Aorta (tissue), 5 donors: ENCODE measurements at places on chromosomes 7 and 10.
A peak's percentile ranks its signal among the peaks of the same experiment; 100 is the strongest.

DNA sequence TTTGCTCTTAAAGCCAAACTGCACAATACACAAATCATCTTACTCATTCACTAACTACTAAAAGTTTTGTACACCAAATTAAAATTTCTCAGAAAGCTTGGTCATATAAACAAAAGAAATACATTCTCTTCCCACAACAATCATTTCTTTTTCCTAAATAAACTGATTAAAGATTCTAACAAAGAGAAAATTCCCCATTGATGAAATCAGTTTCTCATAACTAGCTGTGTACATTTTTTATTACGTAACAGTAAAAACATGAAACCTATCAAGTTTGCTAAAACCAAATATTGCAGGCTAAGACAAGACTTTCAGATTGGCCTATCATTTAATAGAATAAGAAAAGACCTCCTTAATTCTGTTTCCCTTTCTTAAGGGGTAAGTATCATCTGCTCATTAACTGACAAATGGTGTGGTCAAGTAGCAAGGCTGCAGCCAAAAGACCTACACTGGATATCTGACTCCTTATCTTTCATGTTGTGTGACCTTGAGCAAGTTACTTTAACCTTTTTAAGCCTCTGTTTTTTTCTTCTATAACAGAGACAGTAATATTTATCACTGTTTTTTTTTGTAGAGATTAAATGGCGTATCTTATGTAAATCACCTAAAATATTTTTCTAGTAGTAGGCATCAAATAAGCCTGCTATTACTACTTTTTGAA, 22.4 kb downstream of the NAMPT start:
- DNase-seq, result no peak

DNA sequence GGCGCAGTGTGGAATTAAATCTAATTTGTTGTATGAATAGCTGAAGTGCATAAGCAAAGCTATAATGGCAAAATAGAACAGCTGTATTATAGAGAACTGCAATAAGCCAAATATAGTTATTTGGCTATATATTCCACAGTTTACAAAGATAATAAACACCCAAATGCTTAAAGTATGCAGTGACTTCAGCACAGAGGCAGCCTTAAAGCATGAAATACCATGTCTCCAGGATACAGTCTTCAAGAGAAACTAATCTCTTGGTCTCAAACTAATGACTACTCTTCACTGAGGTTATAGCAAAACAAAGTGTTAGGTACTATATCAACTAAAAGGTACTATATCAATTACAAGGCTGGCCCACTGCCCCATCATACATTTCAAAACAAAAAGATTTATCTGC, 48.0 kb downstream of the NT5C2 start:
- DNase-seq, result no peak

DNA sequence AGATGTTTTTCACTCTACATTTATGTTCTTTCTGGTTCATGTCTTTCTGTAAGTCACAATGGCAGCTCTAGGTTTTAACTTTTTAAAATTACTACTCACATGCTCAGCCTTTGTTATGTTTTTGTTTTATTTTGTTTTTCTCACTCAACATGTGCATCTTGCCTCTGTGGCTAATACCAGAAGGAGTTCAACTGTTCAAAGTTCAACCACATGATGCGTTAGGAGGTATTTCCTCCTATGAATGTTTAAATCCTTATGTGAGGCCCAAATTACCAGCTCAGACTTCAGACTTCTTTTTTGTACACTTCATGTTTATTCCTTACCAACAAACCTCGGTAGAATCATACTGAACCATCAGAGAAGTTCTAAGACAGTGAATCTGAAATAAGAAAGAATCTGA, 151.6 kb downstream of the MALRD1 start:
- DNase-seq, result no peak

DNA sequence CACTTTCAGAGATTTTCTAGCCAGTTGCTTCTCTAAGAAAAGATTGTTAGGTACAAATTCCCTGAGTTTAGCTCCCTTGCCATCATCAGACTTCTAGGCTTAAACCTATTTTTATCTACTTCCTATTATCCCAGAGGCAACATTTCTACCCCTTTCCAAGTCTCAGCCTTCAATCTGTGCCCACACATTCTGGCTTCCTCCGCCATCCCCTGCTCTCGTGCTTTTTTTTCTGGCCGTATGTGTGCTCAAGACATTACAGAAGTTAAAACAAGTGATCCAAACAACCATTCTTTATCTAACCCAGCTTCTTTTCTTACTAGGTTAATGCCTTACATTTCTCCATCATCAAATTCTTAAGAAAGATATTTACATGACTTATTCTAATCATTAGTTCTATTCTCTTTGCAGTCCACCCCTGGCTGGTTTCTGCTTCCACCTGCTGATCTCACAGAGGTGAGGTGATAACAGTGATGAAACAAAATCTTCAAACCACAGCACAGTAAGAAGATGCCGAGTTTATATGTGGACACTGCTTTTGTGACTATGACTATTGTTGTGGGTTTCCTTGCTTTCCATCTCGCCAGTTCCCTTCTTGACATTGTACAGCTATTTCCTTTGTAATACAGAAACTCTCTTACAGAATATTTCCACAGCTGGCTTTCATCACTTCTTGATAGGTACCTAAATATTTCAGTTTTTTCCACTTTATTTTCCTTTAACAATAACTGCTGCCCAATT, 18.3 kb upstream of the CDK6 start:
- no peak for DNase-seq

- DNase-seq, result no peak
These were observed 145.1 kb upstream of the MKLN1 start for GRCh38 chr7:131182446-131183058.

GRCh38 chr10:44071479-44071878, 313.4 kb downstream of the CXCL12 start:
- no peak for DNase-seq

DNA sequence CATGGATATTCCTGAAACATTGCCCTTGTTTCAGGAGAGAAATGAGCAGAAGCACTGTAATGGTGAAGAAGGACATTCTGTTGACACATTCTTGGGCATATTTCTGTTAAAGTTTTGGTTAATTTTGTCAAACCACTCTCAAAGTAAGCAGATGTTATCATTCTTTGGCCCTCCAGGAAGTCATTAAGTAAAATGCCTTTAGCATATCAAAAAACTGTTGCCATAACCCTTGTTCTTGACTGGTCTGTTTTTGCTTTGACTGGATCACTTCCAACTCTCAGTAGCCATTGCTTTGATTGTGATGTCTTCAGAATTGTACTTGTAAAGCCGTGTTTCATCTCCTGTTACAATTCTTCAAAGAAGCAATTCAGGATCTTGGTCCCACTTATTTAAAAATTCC, 404.3 kb upstream of the LRRTM3 start:
- no peak for DNase-seq

DNA sequence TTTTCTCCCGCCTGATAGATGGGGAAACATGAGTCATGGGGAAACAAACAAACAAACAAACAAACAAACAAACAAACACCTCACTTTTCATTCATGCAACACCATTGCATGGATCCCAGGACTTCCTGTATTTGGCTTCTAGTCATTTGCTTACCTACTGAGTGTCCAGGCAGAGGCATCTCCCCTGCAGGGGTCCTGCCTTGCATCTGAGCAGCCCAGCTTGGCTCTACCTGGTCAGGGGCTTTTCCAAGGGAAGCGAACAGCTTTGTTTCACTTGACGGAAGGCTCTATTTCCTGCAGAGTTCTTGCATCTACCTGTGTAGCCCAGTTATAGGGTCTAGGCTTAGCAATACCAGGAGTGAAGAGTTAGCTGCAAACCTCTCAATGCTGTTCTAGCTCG, 374.2 kb downstream of the GATA3 start:
- no peak for DNase-seq

DNA sequence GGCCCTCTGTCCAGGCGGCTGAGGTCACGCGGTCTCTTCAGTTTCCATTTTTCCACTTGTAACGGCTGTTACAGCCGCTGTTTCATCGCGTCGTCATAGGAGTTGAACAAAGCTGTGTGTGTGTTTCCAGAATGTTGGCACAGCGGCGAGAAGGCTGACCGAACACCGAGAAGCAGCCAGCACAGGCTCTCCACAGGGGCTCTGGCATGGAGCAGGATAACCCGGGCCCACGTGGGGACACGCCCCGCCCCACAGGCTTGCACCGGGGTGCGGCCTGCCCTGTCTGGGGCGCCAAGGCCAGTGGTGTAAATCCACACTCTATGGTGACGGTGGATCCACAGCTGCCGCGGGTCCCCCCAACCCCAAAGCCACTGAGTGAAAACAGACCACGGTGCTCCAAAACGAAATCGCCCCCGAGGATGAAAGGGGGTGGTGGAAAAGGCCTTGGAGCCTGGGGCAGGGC, 448.2 kb downstream of the DNAJB6 start:
- no peak for DNase-seq

GRCh38 chr7:132750096-132750495, 173.8 kb upstream of the PLXNA4 start:
- DNase-seq, result no peak

GRCh38 chr10:124736491-124737136, 7.6 kb downstream of the FAM53B start:
- peak; percentile 88 for DNase-seq

GRCh38 chr10:77602913-77603533, 34.6 kb downstream of the KCNMA1 start:
- DNase-seq, result no peak

GRCh38 chr7:47290466-47290865, 291.4 kb downstream of the TNS3 start:
- DNase-seq, result no peak

- no peak for DNase-seq
These were observed 90.8 kb downstream of the KIAA1217 start for GRCh38 chr10:24299578-24300260.

- DNase-seq, result no peak
These were observed 110.1 kb downstream of the SNX13 start for GRCh38 chr7:17830206-17830605.

DNA sequence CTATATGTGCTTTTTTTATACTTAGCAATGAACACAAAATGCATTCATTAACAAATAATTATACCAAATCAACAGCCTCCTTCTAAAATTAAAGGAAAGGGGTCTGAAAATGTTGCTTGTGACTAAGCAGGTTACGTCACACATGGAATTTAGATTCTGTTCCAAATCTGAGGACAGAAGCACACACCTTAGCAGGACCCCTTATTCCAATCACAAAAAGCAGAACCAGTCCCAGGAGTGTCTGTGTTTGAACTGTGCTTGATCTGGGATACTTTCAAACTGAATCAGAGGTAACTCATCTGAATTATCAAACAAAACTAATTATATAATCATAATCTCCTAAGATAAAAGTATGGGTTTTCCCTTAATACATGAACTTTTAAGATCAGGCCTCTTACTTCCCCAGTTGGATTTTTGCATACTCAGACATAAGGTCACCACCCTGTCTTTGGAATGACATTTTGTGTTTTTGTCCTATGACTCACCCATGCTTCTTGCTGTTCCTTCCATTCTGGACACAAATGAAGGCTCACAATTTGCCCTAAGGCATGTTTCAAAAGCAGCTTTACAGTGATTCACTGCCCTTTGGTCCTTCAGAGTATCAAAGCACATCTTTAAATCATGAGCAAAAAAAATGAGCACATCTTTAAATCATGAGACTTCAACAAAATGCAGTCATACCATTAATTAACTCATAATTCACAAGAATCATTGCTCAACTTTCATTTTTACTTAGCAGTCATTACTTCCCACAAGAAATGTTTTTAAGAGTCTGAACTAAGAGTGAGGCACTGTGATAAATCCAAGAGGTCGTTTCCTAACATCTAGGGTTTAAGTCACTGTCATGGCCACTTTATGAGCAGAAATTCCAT, 35.5 kb downstream of the SEMA3C start:
- DNase-seq, result no peak

DNA sequence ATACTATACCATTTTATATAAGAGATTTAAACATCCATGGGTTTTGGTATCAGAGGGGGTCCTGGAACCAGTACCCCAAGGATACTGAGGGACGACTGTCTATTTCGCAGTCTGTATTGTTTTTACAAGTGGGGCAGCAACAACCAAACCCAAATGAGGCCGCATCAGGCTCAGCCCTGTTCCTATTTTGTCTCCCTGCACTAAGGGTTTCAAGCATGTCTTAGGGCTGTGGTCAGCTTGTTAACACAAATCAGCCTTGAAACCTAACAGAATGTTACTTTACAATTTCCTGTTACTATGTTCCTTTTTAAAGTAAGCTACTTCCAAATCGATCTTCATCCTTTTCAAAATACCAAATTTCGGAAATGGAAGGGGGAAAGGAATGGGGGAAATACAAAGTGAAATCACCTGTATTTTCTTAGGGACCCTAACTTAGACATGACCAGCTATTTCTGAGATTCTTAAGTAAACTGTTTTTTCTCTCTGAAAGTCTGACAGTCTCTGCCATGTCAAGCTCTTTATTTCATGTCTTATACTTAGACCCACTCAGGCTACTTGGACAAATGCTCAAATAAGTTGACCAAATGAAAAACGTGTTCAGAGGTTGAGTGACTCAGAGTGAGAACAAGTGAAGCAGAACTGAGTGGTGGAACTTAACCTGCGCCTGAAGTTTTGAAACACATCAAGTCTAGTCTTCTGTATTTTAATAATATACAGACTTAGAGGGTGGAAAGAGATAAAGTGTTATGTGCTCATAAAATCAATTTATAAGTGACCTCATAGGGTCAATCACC, 75.8 kb downstream of the C1GALT1 start:
- no peak for DNase-seq

DNA sequence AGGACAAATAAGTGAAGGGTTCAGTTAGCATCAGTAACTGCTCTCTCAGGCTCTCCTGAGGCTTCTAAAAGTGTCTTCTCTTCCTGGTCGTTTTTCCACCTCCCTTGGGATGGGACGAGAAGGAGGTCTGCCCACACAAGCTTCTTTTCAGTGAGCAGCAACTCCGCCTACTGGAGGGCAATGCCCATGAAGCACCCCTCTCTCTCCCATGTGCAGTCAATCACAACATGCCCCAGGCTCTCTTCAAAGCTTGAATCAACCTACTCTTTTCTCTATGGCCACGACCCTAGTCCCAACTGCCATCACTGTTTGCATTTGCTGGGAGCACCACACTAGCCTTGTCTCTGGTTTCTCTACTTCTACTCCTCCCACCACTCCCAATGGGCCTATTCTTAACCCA, 135.6 kb downstream of the RPS24 start:
- DNase-seq, result no peak

GRCh38 chr10:8544057-8544380, 489.5 kb downstream of the GATA3 start:
- DNase-seq, result no peak

DNA sequence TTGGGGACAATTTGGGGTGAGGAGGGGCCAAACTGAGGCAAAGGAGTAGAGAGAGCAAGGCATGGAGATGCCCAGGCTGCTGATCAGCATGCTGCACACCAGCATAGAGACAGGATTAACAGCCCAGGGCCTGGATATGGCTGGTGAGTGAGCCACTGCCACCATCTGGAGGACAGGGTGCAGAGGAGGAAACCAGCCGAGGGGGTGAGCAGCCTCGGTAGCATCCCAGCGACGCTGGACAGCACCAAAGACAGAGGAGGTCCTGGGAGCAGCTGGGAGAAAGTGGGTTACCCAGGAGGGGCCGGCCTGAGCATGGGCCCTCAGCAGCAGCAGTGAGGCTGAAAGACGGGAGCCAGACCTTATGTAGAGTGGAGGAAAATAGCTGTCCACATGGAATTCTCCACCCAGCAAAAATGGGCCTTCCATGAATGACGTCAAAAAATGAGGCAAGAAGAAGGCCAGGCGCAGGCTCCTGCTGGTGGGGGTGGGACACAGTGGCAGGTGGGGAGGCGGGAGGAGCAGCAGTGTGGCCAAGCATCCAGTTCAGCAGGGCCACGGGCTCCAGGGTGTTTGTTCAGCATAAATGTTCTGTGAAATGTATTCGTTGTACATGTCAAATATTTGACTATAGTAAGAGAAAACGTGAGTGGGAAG, 16.7 kb downstream of the RET start:
- no peak for DNase-seq

- DNase-seq, result no peak
These were observed 56.5 kb downstream of the MMRN2 start for GRCh38 chr10:86900955-86901354.
